ENCODE measurements at places on chromosomes 16 and 17. TPM values are rescaled to one million over a fixed set of nuclear protein-coding genes. Genes with fewer than 3 reads are reported as not detected.

The SEZ6 gene
- total RNA-seq: not detected

The DNAH17 gene
- total RNA-seq: 1.4 TPM

The MYO15B gene
- 64.1 TPM for total RNA-seq

The TMEM219 gene
- 78.4 TPM for total RNA-seq

The SOST gene
- total RNA-seq: not detected

The ZNF750 gene
- total RNA-seq: not detected

The TLCD3A gene
- 5.2 TPM for total RNA-seq

The PRCD gene
- total RNA-seq: 20.0 TPM

The ASPHD1 gene
- 14.0 TPM for total RNA-seq

The DHRS11 gene
- total RNA-seq: 19.8 TPM

The ZACN gene
- total RNA-seq: not detected

The CLEC3A gene
- not detected for total RNA-seq

The TUFM gene
- total RNA-seq: 93.2 TPM

The PROCA1 gene
- 1.7 TPM for total RNA-seq

The MT4 gene
- total RNA-seq: not detected

The DLX3 gene
- total RNA-seq: not detected

The HIGD1B gene
- 3.5 TPM for total RNA-seq

The DPEP3 gene
- total RNA-seq: not detected

The ACE gene
- total RNA-seq: 4.2 TPM

The KRT31 gene
- total RNA-seq: not detected

The KCNJ18 gene
- total RNA-seq: not detected

The ACSM2B gene
- not detected for total RNA-seq

The NXN gene
- total RNA-seq: 11.4 TPM

The SMCR8 gene
- total RNA-seq: 13.2 TPM

The PEMT gene
- total RNA-seq: 55.7 TPM

The TBC1D28 gene
- total RNA-seq: not detected

The MLLT6 gene
- 38.7 TPM for total RNA-seq

The PRSS27 gene
- total RNA-seq: 0.96 TPM

The CHP2 gene
- not detected for total RNA-seq

The CHST6 gene
- 0.06 TPM for total RNA-seq

The MARVELD3 gene
- not detected for total RNA-seq

The TNS4 gene
- total RNA-seq: not detected

The GLTPD2 gene
- not detected for total RNA-seq

The NUPR1 gene
- 31.6 TPM for total RNA-seq

The DNASE1L2 gene
- 0.93 TPM for total RNA-seq

The CETP gene
- 0.84 TPM for total RNA-seq

The ADAD2 gene
- not detected for total RNA-seq

The CHST5 gene
- not detected for total RNA-seq

The MYL4 gene
- total RNA-seq: not detected

The CD300C gene
- total RNA-seq: 1.6 TPM

The HOXB4 gene
- total RNA-seq: 8.7 TPM

The AANAT gene
- not detected for total RNA-seq

The MT1F gene
- total RNA-seq: 9.8 TPM

The ENPP7 gene
- not detected for total RNA-seq

The EFCAB5 gene
- 0.47 TPM for total RNA-seq

The KSR1 gene
- 25.8 TPM for total RNA-seq

The PRRT2 gene
- 0.69 TPM for total RNA-seq

The CCL8 gene
- total RNA-seq: 2.5 TPM

The NEUROD2 gene
- total RNA-seq: 0.06 TPM

The TRIM47 gene
- total RNA-seq: 38.3 TPM

The CTRB2 gene
- not detected for total RNA-seq

The FAM117A gene
- 4.1 TPM for total RNA-seq
